A549 treated with GW870086 at 1 μM for 4 hours (cell line): ENCODE measurements at places on chromosomes 4 and X. TPM values are rescaled to one million over a fixed set of nuclear protein-coding genes. Genes with fewer than 3 reads are reported as not detected.

The CLCN4 gene
- total RNA-seq: 3.3 to 3.9 TPM (median 3.7 TPM) in 5 replicates

The SMIM10L2A gene
- 0.10 to 0.21 TPM (median 0.15 TPM) in 5 replicates for total RNA-seq

The SMIM43 gene
- 0.23 to 0.49 TPM (median 0.28 TPM) in 5 replicates for total RNA-seq

The BMX gene
- total RNA-seq: not detected in 5 replicates

The MAGEA2B gene
- not detected in 5 replicates for total RNA-seq

The SLC4A4 gene
- 0.91 to 1.7 TPM (median 1.2 TPM) in 5 replicates for total RNA-seq

The SPON2 gene
- 0.09 to 0.80 TPM (median 0.30 TPM) in 5 replicates for total RNA-seq

The CSN1S1 gene
- total RNA-seq: not detected in 5 replicates
